Brain microvascular endothelial cell (primary cell): ENCODE measurements at places on chromosomes 4 and X.
A peak's percentile ranks its signal among the peaks of the same experiment; 100 is the strongest.

GRCh38 chr4:174460684-174461083 is 61.6 kb downstream of the HPGD start:
- peak; percentile 32 for DNase-seq

DNA sequence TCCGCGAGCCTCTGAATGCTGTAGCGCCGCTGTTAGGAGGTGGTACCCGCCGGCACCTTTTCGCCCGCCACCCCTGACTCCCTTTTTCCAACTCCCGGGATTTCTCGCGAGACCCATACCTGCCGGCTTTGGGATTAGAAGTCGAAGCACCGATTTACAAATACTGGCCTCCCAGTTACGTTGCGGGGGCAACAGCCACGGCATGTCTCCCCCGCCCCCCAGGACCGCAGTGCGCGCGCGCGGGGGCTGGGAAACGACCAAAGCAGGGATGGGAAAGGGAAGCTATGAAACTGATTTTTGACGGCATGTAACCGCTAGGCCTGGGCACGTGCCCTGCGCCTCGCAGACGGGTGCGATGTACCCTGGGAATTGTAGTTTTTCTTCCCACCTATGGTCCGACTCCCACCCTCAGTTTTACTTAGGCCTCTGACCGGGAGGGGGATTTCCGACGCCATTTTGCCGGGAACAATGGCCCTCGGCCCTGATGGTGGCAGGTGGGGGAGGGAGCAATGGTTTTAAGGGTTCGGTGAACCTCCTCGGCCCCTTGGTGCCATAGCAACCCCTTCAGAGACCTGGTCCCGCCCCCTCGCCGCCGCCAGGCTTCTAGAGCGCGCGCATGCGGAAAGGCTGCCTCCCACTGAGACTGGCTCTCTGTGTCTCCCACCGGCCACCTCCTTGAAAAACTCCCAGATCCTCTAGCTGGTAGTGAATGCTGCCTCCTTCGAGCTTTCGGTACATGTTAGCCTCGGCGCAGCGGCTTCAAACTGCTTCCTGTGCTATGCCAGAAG is 772 bp upstream of the WNK3 start:
- DNase-seq: peak; percentile 38

- no peak for DNase-seq
Observed at GRCh38 chrX:103640401-103641155, 11.8 kb downstream of the TCEAL1 start.

- DNase-seq: no peak
Observed at GRCh38 chr4:2286904-2287593, 25.1 kb upstream of the MXD4 start.

GRCh38 chr4:168499241-168499640 is 2.4 kb downstream of the PALLD start:
- no peak for DNase-seq
